GM12878 (cell line): ENCODE measurements at places on chromosomes 3 and 15. TPM values are rescaled to one million over a fixed set of nuclear protein-coding genes. Genes with fewer than 3 reads are reported as not detected.

DNA sequence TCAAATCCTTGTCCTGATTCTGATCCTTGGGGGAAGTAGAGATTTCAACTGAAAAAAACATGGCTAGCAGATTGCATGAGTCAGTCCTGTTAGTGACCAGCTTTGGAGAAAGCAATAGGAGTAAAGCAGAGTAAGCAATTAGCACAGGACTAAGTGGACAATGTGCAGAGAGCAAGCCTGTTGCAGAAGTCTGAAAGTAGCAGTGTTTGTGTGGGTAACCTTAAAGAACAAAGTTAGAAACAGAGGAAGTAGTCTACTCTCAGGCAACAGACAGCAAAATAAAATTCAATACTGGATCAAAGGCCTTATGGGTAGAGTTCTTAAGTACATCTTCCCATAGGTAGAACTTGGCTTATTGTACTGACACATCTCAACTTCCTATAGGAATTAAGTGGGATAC is 916.8 kb downstream of the CADM2 start:
- no peak for DNase-seq

GRCh38 chr3:14845180-14845579 is 26.4 kb downstream of the FGD5 start:
- DNase-seq: no peak

DNA sequence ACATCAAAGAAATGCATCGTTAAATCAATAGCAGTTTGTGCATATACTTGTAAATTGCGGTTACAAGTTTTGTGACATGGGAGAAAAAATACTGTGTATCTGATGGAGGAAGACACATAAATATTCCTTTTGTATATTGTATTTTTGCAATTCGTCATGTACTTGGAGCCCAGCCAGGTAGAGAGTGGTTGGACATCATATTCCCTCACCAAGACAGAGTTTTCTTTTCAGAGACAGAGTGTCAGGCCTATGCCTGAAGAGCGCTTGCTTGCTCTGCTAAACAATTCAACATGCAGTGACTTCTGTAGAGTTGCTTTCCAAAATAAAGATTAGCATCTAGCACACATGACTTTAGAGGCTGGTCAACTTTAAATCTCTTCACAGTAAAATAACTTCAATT is 24.8 kb upstream of the MEIS2 start:
- no peak for DNase-seq

GRCh38 chr3:101249522-101249921 is 70.9 kb downstream of the IMPG2 start:
- DNase-seq: no peak

- DNase-seq: no peak
Measured at GRCh38 chr3:13136426-13136825, 63.2 kb upstream of the IQSEC1 start.

GRCh38 chr3:177197727-177198460 is 612 bp upstream of the TBL1XR1 start:
- no peak for DNase-seq

GRCh38 chr3:49781415-49782199 is 4.7 kb downstream of the IP6K1 start:
- DNase-seq: no peak

DNA sequence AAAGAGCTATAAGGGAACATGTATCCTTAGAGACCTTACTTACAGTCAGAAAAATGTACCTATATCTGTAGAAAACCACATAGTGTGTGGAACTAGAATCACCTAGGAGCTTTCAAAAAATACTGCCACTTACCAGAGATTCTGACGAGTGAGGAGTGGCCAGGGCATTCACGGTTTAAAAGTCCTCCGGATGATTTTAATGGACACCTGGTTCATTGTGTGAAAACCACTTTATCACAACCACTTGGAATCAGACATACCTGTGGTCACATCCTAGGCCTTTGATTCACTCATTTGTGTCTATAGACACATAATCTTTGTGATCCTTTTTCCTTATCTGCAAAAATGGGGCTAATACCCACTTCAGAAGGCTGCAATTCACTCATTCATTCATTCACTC is 159.8 kb downstream of the MBNL1 start:
- DNase-seq: no peak

- DNase-seq: no peak
Measured at GRCh38 chr3:14976317-14976716, 28.9 kb downstream of the NR2C2 start.

GRCh38 chr3:16886303-16886683 is 1.5 kb downstream of the PLCL2 start:
- no peak for DNase-seq

- no peak for DNase-seq
Measured at GRCh38 chr3:65342084-65342683, 654.4 kb upstream of the ADAMTS9 start.

DNA sequence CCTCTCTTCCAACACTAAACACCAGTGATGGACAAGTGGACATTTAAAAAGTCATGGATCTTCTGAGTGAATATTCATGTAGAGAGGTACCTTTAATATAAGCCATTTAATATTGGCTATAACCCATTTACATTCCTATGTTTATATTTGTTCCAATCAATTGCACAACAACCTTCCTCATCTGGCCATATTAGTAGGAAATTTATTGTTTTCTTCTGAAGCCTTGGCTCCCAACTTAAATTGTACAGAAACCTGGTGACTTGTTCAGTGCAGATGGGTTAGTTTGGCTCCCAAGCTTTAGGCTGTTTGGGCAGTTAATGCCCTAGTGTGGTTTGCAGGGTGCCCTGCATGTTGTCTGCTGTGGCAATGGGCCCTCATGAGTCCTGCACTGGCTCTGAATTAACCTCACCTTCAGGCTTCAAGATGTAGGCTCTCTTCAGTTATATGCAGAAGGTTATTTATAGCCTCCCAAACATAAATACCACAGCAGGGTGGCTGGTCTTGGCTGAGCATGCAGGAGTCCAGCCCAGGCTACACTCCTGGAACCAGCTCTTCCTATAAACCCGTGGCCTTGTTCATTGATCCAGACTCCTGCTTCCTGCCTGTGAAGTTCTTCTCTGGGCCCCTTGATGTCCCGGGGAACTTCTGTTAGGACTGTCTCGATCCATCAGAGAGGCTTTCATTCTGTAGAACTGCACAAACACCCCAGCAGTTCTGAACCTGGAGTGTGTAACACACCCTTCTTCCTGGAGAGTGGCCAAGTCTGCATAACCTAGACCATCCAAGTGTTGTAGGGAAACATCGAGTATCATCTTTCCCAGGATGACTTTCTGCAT is 57.0 kb downstream of the DUT start:
- no peak for DNase-seq

The OSTN gene
- total RNA-seq: not detected in 2 replicates

The MAPK6 gene
- total RNA-seq: 72.6 TPM in 2 replicates

The XIRP1 gene
- total RNA-seq: 0.38 and 0.40 TPM in 2 replicates

The CHST2 gene
- 37.1 and 37.2 TPM in 2 replicates for total RNA-seq

The KCNH8 gene
- total RNA-seq: 0.11 and 0.18 TPM in 2 replicates

The ROPN1 gene
- not detected in 2 replicates for total RNA-seq

The SV2B gene
- total RNA-seq: 1.6 and 1.7 TPM in 2 replicates

The DYNLT2B gene
- total RNA-seq: 17.7 and 21.9 TPM in 2 replicates

The TRNT1 gene
- 28.1 and 33.8 TPM in 2 replicates for total RNA-seq

The MOBP gene
- 0.08 TPM in 1 of 2 replicates, not detected in the other for total RNA-seq

The GCSAM gene
- total RNA-seq: 81.5 and 100 TPM in 2 replicates
